ENCODE measurements at places on chromosomes 2 and 18. TPM values are rescaled to one million over a fixed set of nuclear protein-coding genes. Genes with fewer than 3 reads are reported as not detected.

DNA sequence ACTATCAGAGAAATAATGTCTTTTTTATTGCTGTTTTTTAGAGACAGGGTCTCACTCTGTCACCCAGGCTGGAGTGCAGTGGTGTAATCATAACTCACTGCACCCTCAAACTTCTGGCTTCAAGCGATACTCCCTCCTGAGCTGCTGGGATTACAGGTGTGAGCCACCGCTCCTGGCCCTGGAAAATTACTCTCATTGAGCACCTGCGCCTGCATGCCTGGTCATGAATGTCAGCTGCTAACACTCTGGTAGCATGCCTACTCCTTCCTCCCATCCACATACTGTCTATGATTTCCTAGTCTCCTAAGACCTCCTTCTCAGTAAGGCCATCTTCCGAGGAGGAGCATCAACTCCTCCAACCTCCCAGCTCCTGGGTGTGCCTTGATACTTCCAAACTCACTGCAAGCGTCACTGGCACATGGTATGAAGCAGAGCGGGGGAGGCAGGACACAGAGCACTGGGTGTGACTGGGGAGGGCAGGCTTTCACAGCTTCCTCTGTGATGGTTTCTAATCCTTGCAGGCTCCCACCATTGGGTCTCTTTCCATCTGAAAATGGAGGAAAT, 1.6 kb upstream of the MAP2 start:
- no peak for DNase-seq

Gene HRH4
- total RNA-seq = not detected

- DNase-seq = no peak
These were observed 3.4 kb downstream of the MAP4K3 start for GRCh38 chr2:39433586-39434195.

GRCh38 chr2:8835279-8835678, 2.1 kb downstream of the KIDINS220 start:
- no peak for DNase-seq

GRCh38 chr18:3147935-3148554, 71.7 kb downstream of the MYOM1 start:
- no peak for DNase-seq

Data from mucosa of descending colon (tissue), 3 donors.